Right hindlimb (tissue), 1 donor: ENCODE measurements at places on chromosomes 12 and 14.

GRCh38 chr12:52084491-52085231 lies 5.2 kb downstream of the SMIM41 start:
- DNase-seq = no peak

- DNase-seq = no peak
Measured at GRCh38 chr12:83664650-83665049, 977.9 kb downstream of the TMTC2 start.

DNA sequence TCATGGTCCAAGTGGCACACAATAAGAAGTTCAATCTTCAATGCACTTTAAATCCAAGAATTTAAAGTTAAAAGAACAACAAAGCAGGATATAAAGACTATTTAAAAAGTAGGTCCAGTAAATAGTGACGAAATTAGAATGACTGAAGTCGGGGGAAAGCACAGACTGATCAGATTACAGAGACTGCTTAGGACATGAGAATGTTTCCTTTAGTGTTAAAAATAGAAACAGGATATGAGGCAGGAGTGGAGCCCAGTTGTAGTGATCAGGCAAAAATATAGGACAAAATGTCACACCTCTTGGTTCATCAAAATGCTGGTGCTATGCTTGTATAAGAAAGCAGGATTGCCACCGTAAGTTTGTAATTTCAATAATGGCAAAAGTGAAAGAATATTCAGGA lies 52.2 kb upstream of the CD163 start:
- DNase-seq = no peak

GRCh38 chr12:98973395-98973794 lies 328.3 kb downstream of the APAF1 start:
- DNase-seq = no peak

GRCh38 chr14:67487937-67488893 lies at the start of gene TMEM229B:
Gene TMEM229B (minus strand): TSS chr14:67488721. CDS start chr14:67473923, 14,798 bp downstream.
- peak; percentile 30 for DNase-seq

- no peak for DNase-seq
Measured at GRCh38 chr12:119200601-119201000, 21.9 kb downstream of the HSPB8 start.

DNA sequence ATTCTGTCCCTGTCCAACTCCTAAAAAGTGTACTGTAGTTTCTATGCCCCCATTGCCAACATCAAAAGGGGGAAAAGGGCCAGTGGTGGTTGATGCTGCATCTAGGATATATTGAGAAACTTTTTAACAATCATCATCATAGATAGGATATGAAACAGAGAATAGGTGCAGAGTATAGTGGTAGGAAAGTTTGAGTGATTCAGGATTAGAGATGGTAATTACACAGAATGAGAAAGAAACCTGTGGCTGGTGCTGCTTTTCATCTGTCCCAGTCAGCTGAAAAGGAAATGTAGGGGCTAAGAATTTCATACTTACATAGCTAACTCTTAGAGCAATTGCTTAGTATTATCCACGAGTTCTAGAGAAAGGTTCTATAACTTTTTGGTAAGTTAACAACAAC lies 67.6 kb downstream of the GTF2A1 start:
- DNase-seq = no peak

- DNase-seq = peak; percentile 73
Measured at GRCh38 chr12:89098441-89099112, 253.7 kb downstream of the DUSP6 start.

DNA sequence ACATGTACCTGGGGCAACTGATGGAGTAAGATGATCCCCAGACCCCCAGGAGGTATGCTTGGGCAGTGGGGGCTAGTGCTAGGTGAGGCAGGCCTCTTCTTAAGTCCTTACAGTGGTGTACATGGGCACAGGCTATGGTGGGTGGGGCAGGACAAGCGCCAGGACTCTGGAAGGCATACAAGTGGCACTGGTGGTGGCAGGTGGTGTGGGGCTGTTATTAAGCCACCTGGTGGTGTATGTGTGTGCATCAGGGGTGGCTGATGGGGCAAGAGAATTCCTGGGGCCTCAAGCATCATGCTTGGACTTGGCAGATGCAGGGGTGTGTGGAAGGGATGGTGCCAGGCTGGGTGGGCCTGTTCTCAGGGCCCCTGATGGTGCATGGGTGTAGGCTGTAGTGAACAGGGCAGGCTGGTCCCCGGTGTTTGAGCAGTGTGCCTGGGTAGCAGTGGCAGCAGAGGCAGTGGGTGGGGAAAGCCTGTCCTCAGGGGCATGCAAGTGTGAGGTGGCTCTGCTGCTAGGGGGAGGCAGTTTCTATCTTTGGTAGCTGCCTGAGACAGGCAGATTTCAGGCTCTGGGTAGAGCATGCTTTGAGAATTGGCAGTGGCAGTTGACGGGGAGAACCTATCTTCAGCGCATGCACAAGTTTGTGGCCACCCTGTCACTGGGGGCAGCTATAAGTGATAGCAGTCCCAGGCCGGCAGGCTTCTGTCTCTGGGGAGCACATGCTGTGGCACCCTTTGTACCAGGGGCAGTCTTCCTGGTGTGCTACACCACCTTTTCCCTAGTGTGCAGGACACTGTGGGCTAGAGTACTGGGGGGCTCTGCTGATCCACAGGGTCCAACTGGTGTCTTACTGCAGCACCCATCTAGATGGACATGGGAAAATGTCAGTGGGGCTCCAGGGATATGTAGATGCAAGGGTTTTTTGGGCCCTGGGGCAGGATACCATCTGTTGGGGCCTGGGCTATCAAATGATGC lies 52.6 kb upstream of the ABCD2 start:
- no peak for DNase-seq

DNA sequence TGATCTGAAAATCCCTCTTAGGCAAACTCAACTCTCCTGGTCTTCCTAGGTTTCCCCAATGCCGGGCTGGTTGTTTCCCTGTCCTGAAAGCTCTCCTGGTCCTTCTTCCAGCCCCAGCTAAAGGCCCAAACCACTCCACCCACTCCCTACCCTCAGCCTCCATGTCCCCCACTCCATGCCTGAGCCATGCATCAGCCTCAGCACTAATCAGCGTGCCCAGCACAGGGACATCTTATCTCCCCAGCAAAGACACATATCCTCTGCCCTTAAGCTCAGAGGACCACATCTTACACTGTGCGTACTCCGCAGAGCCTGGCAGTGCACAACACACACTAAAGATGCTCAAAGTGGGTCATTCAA lies 25.9 kb downstream of the ACTN1 start:
- DNase-seq = no peak

GRCh38 chr12:33012226-33012625 lies 115.6 kb upstream of the PKP2 start:
- DNase-seq = no peak

GRCh38 chr12:130644566-130644965 lies 71.5 kb downstream of the RIMBP2 start:
- DNase-seq = no peak

DNA sequence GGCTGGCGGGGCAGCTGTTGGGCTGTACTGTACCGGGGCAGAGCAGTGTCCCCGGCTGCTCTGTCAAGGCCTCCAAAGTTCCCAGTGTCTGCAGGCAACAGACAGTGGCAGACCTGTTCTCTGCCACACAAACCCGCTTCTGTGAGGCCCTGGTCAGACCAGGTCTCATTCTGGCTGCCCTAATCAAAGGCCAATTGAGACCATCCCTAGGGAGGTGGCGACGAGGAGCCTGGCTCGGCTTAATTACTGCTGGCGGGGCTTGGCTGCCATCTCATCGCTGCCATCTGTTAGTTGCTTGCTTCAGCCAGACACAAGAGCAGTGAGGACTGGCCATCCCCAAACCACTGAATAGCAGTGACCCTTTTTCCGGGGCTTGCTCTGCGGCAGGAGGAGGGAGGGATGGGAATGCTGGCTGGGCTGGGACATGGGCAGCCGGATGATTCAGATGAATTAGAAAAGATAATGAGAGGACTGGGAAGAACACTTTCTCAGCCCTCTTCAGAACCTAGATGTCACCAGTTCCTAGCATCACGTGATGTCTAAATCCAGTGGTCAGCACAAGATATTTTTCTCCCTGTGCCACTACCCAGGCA lies 24.5 kb downstream of the ERG28 start:
- DNase-seq = peak; percentile 53

GRCh38 chr12:82867762-82868500 lies 181.2 kb downstream of the TMTC2 start:
- DNase-seq = no peak

DNA sequence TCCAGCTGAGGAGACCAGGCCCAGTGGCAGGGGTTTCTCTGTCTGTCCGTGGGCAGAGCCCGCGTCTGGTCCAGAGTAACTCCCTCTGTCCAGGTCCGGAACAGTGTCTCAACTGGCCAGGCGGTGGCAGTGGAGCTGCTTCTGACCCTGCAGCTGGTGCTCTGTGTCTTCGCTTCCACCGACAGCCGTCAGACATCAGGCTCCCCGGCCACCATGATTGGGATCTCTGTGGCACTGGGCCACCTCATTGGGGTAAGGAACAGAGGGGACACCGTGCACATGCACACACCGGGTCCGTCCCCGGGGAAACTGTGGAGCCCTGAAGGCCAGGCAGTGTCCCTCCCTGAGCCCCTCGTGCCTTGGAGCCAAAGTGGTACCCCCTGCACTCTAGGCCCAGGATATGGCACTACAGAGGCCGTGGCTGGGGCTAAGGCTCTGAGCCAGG lies 1.5 kb downstream of the AQP6 start:
- DNase-seq = peak; percentile 85

GRCh38 chr14:89615421-89615820 lies 198.4 kb upstream of the FOXN3 start:
- no peak for DNase-seq

- DNase-seq = peak; percentile 45
Measured at GRCh38 chr12:130761537-130762318, 45.6 kb upstream of the RIMBP2 start.

GRCh38 chr12:16972923-16973770 lies 367.2 kb upstream of the LMO3 start:
- no peak for DNase-seq

- peak; percentile 85 for DNase-seq
Measured at GRCh38 chr14:50000380-50001150, 107.7 kb downstream of the ARF6 start.

GRCh38 chr14:102516531-102517391 lies 7.2 kb upstream of the ANKRD9 start:
- DNase-seq = peak; percentile 69

DNA sequence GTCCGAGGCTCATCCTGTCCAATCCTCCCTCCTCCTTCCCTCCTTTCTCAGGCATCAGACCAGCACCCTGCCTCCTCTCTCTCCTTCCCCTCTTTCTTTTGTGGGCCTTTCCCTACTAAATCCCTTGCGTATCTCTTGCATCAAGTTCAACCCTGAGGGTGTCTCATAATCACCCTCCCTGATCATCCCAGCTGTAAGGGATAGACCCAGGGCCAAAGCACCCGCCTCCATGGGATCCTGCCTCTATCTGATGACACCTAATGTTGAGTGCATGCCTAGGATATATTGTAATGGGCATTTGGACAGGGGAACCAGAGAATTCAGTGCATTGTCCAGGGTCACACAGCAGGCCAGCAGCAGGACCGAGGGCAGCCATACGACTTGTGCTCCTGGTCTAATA lies 84.9 kb downstream of the PHETA1 start:
- DNase-seq = no peak
